ENCODE measurements at places on chromosomes 4 and X. TPM values are rescaled to one million over a fixed set of nuclear protein-coding genes. Genes with fewer than 3 reads are reported as not detected.

Gene CYTL1
- total RNA-seq = not detected

Gene NPY5R
- 1.7 TPM for total RNA-seq

Gene EDA
- 1.0 TPM for total RNA-seq

Gene TSPYL2
- 37.6 TPM for total RNA-seq

Gene SYN1
- total RNA-seq = 0.67 TPM

Gene PPEF2
- not detected for total RNA-seq

Gene UBE2K
- total RNA-seq = 26.3 TPM

Gene ARMCX5
- 20.0 TPM for total RNA-seq

Gene SMIM10
- not detected for total RNA-seq

Gene SHROOM2
- 1.8 TPM for total RNA-seq

Gene PNMA3
- total RNA-seq = 5.0 TPM

Gene ARAF
- 55.7 TPM for total RNA-seq

Gene AFP
- not detected for total RNA-seq

Gene NMU
- not detected for total RNA-seq

Gene HTN3
- not detected for total RNA-seq

Gene NKAP
- total RNA-seq = 5.0 TPM

Gene SLITRK4
- not detected for total RNA-seq

Gene SSX2
- total RNA-seq = not detected

Gene TMEM156
- total RNA-seq = 0.70 TPM

Gene MAB21L2
- total RNA-seq = 3.9 TPM

Gene CENPVL1
- not detected for total RNA-seq

Gene FATE1
- total RNA-seq = not detected

Gene TLR2
- 13.8 TPM for total RNA-seq

Gene GLOD5
- total RNA-seq = not detected

Gene SLITRK2
- 0.18 TPM for total RNA-seq

Gene BEX1
- 3.0 TPM for total RNA-seq

Gene BTK
- 1.4 TPM for total RNA-seq

Gene OTUD6A
- not detected for total RNA-seq

Gene SPANXA2
- total RNA-seq = not detected

Gene GBA3
- 184 TPM for total RNA-seq

Gene CLCN3
- 45.3 TPM for total RNA-seq

Gene CCSER1
- total RNA-seq = 60.2 TPM

Gene SPP1
- total RNA-seq = 4.3 TPM

Gene RPS6KA6
- 5.6 TPM for total RNA-seq

Gene MUC7
- total RNA-seq = not detected

Gene SH3D19
- total RNA-seq = 200 TPM

Gene GLA
- 25.6 TPM for total RNA-seq

Gene KCTD8
- total RNA-seq = not detected

Gene MAGEA8
- total RNA-seq = not detected

Gene GIMD1
- total RNA-seq = 27.5 TPM

Gene HHIP
- total RNA-seq = 37.1 TPM

Gene IQSEC2
- total RNA-seq = 51.6 TPM

Gene ABRAXAS1
- total RNA-seq = 10.7 TPM

Gene GAGE12F
- not detected for total RNA-seq

Gene SHOX
- not detected for total RNA-seq

Gene XKRX
- total RNA-seq = 63.7 TPM

Gene CFAP299
- total RNA-seq = not detected

Gene WNK3
- total RNA-seq = 0.66 TPM

Gene PTTG2
- 2.5 TPM for total RNA-seq

Gene STBD1
- total RNA-seq = 32.0 TPM

Gene ELOVL6
- total RNA-seq = 13.5 TPM

Gene AFM
- total RNA-seq = not detected
